ENCODE measurements at places on chromosomes 7 and 10. TPM values are rescaled to one million over a fixed set of nuclear protein-coding genes. Genes with fewer than 3 reads are reported as not detected.

DNA sequence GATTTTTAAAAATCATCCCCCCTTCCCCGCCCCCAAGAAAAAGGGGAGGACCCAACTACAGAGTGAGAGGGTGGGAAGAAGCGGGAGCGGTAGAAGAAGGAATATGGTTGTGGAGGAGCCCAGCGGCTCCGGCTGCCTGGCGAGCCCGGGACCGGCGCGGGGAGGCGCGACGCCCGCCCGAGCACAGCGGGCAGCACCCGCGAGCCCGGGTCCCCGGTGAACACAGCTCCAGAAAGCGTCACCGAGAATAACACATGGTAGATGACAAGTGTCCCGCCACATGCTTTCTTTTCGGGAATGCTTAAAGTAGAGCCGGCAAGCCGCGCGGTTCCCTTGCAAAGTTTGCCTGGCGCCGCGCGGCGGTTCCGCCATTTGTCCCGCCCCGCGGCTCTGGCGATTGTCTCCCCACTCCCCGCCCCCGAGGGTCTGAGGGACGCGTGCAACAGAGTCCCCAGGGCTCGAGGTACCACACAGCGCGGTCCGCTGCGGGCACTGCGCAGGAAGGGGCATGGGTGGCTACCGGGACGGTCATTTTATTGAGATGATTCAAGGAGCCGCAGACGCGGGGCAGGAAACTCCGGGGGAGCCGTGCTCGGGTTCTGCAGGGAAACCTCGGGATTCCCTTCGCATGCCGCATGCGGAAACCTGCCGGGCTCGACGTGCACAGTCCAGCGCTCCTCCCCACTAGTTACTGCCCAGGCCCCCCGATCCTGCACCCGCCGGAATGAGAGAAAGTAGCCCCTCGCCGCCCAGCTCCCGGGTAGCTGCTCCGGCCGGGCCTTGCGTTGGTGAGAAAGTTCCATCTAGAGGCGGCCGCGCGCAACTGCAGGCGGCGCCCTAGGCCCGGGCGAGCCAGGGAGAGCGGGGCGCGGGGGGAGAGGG is 781 bp upstream of the GRM8 start:
- DNase-seq: peak; percentile 62
- peaks cover 72% of the 10 kb centered on the region for H3K27me3 ChIP-seq
- H3K4me1 ChIP-seq: peaks cover 18% of the 10 kb centered on the region
- H3K4me3 ChIP-seq: peak overlapping the region; percentile 65
- H3K27ac ChIP-seq: no peak overlapping the region

FGL2 gene
- total RNA-seq: 21.7 TPM

DNA sequence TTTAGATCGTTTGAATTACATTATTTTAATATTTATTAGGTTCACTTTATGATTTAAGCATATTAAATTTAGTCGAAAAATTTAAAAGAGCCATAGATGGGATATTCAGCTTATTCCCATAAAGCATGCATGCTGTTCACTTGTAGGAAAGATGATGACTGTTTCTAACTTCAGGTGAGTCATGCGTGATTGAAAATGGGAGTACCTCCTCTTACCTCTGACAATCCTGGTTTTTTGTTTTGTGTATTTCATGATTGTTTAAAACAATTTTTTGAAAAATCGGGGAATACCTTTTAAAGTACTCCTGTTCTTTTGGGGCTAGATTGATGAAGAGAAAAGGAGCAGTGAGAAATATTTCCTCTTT is 1.4 kb downstream of the TNKS2 start:
- H3K27me3 ChIP-seq: no peaks in the 10 kb centered on the region
- H3K4me3 ChIP-seq: peak overlapping the region; percentile 86
- peak overlapping the region; percentile 95 for H3K27ac ChIP-seq
- H3K4me1 ChIP-seq: no peaks in the 10 kb centered on the region
- H3K36me3 ChIP-seq: peaks cover 3% of the 10 kb centered on the region

ABCC2 gene
- total RNA-seq: 1.1 TPM

DNA sequence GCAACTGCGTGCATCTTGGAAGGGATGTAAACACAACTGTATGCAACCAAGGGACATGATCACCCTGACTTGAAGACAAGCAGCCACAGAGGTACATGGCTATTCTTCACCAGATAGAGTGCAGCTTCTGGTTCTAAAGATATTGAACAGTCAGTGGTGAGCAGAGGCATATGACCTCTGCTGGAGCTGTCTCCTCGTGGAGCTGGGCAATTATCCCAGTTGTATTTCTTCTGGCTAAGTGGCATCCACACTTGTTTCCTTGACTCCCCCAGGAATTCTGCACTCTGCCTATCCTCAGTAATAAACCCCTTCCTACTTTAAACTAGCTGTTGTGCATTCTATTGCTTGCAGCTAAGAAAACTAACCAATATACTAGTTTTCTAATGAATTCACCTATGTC is 216.8 kb downstream of the THSD7A start:
- no peaks in the 10 kb centered on the region for H3K36me3 ChIP-seq
- H3K27me3 ChIP-seq: no peaks in the 10 kb centered on the region
- no peaks in the 10 kb centered on the region for H3K4me1 ChIP-seq
- no peak for DNase-seq
- no peak overlapping the region for H3K4me3 ChIP-seq

DNA sequence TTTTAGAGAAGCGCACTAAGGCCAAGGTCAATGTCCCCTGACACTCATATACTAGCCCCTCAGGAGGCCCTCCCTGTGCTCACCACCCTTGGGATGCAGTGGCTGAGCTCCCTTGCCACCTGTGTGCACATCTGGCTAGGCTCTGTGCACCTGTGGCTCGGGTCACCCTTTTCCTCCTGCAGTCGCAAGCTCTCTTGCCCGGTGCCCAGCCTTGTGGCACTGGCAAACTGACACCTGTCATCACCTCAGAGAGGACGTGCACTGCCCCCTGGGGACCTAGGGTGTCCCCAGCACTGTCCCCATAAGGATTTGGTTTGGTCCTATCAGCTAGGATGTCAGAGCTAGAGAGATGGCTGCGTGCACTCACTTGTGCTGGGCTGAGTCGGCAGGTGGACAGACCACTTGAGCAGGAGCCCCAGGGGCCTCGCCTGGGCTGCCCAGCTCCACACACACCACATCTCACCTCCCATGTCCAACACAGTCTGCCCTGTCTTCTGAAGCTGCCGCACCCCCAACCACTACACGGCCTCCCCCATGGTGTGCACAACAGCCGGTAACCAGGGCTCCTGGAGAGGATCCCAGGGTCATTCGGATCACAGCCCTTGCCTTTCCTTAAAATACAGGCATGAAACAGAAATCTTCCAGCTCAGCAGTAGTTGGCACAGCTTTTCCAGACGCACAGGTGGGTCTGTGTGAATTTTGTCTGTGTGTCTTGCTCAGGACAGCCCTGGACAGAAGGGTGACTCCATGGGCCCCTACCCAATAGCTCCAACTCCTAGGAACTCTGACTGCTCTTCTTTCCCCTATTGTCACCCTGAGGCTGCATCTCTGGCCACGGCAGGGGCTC is 111.0 kb downstream of the GRID1 start:
- no peaks in the 10 kb centered on the region for H3K27me3 ChIP-seq
- DNase-seq: no peak
- H3K36me3 ChIP-seq: no peaks in the 10 kb centered on the region
- H3K27ac ChIP-seq: no peak overlapping the region
- peaks cover 13% of the 10 kb centered on the region for H3K4me1 ChIP-seq

HOXA11 gene
- 4.7 TPM for total RNA-seq

GRCh38 chr7:43612599-43613589 is 30.0 kb downstream of the STK17A start:
- no peaks in the 10 kb centered on the region for H3K27me3 ChIP-seq
- peak; percentile 93 for DNase-seq
- H3K4me3 ChIP-seq: no peak overlapping the region
- H3K27ac ChIP-seq: peak overlapping the region; percentile 22
- peaks cover 4% of the 10 kb centered on the region for H3K4me1 ChIP-seq

GRCh38 chr10:30782157-30782536 is 152.6 kb upstream of the LYZL2 start:
- H3K36me3 ChIP-seq: no peaks in the 10 kb centered on the region
- H3K27ac ChIP-seq: peak overlapping the region; percentile 94
- H3K4me3 ChIP-seq: no peak overlapping the region
- peaks cover 61% of the 10 kb centered on the region for H3K4me1 ChIP-seq
- no peaks in the 10 kb centered on the region for H3K27me3 ChIP-seq

DNA sequence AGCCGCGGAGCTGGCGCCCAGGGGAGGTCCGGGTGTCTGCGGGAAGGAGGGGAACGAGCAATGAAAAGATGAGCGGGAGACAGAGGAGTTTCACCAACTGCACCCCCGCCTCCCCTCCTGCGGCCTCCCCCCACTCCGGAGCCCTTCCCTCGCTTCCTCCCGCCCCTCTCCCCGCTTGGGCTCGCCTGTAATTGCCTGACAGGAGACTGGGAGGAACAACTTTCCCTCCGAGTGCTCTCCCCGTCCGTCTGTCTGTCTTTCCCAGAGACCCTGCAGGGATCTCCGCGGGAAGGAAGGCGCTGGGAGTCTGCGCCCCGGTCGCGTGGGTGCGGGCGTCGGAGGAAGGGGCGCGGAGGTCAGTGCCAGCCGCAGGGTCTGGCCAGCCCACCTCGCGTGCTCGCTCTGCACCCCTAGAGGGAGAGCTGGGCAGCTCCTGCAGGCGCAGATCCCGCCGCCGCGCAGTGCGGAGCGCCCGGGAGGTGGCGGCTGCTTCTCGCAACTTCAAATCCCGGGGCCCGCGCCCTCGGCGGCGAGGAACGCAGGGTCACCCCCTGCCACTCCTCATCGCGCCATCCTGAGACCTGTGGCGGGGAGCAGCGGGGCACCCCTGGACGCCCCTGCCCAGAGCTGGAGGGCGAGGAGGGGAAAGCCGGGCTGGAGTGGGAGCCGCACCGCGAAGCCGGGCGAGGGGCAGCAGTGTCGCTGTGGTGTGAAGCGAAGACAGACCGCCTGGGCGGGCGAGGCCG is 511 bp upstream of the NRP1 start:
- peak overlapping the region; percentile 85 for H3K4me3 ChIP-seq
- H3K4me1 ChIP-seq: peaks cover 21% of the 10 kb centered on the region
- H3K27me3 ChIP-seq: peaks cover 14% of the 10 kb centered on the region
- H3K36me3 ChIP-seq: no peaks in the 10 kb centered on the region
- H3K27ac ChIP-seq: peak overlapping the region; percentile 95

CCDC7 gene
- total RNA-seq: 34.6 TPM

ARHGEF35 gene
- total RNA-seq: 0.80 TPM

DNA sequence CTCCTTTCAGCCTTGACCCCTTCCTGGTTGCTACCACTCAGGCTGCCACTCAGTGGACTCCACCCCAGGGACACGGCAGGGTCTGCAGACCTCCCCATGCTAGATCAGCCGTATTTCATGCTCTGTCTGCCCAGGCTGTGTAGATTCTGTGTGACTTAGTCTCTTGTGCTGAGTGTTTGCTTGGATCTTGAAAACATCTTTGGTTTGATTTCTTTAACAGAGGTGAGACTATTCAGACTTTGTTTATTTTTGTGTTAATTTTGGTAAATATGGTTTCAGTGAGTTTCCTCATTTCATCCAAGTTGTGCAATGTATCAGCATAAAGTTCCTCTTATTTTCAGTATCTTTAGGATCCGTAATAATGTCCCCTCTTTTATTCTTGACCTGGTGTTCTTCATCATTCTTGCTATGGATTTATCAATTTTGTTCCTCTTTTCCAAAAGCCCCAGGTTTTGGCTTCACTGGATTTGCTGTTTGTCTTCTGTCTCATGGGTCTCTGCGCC is 21.2 kb upstream of the PWWP2B start:
- H3K27ac ChIP-seq: no peak overlapping the region
- no peak for DNase-seq
- peaks cover 3% of the 10 kb centered on the region for H3K36me3 ChIP-seq
- H3K4me1 ChIP-seq: no peaks in the 10 kb centered on the region
- H3K27me3 ChIP-seq: no peaks in the 10 kb centered on the region
- no peak overlapping the region for H3K4me3 ChIP-seq

FXYD4 gene
- total RNA-seq: 0.44 TPM

GRCh38 chr7:120402801-120403200 is 129.8 kb downstream of the KCND2 start:
- DNase-seq: peak; percentile 59
- no peak overlapping the region for H3K4me3 ChIP-seq
- H3K27ac ChIP-seq: no peak overlapping the region
- H3K36me3 ChIP-seq: no peaks in the 10 kb centered on the region
- no peaks in the 10 kb centered on the region for H3K27me3 ChIP-seq

KAZALD1 gene
- 60.2 TPM for total RNA-seq

SPDYE6 gene
- not detected for total RNA-seq

GRCh38 chr10:5609952-5610616 is 56.3 kb downstream of the ASB13 start:
- no peaks in the 10 kb centered on the region for H3K27me3 ChIP-seq
- no peak overlapping the region for H3K27ac ChIP-seq
- no peak overlapping the region for H3K4me3 ChIP-seq
- peak; percentile 60 for DNase-seq

GRCh38 chr10:50554995-50555568 is 68.7 kb downstream of the SGMS1 start:
- H3K36me3 ChIP-seq: no peaks in the 10 kb centered on the region
- no peak overlapping the region for H3K4me3 ChIP-seq
- H3K27ac ChIP-seq: peak overlapping the region; percentile 29
- H3K27me3 ChIP-seq: no peaks in the 10 kb centered on the region

WDR86 gene
- total RNA-seq: 3.4 TPM

- H3K27me3 ChIP-seq: no peaks in the 10 kb centered on the region
- H3K36me3 ChIP-seq: no peaks in the 10 kb centered on the region
- DNase-seq: no peak
- H3K4me1 ChIP-seq: peaks cover 23% of the 10 kb centered on the region
- H3K27ac ChIP-seq: no peak overlapping the region
Observed at GRCh38 chr10:126658928-126659327, 11.6 kb downstream of the C10orf90 start.

DNA sequence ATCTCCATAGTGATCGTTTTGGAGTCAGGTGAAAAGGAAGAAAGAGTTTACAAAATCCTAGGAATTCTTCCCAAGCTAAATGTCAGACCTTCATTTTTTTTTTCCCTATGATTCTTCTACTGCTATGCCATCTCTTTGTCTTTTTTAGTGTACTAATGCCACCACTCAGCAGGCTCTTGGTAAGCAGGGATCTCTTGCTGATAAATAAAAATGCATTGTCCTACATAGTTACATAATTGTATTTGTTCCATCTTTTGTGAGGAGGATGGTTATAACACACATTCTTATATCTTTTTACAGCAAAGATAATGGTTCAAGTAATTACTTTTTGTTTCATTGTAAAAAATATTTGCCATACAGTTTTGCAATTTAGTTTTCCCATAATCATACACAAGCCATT is 36.8 kb upstream of the AFAP1L2 start:
- no peak overlapping the region for H3K27ac ChIP-seq
- no peaks in the 10 kb centered on the region for H3K27me3 ChIP-seq
- DNase-seq: no peak
- H3K4me3 ChIP-seq: no peak overlapping the region

CAMK2B gene
- total RNA-seq: 5.9 TPM

TCF7L2 gene
- total RNA-seq: 14.9 TPM

All from muscle of leg (tissue), 16 donors.